NCI-H69 (cell line): ENCODE measurements at places on chromosomes 3 and 15.
A peak's percentile ranks its signal among the peaks of the same experiment; 100 is the strongest.

- DNase-seq: peak; percentile 10
These were observed 133.9 kb downstream of the LRRC28 start for GRCh38 chr15:99385005-99385669.

DNA sequence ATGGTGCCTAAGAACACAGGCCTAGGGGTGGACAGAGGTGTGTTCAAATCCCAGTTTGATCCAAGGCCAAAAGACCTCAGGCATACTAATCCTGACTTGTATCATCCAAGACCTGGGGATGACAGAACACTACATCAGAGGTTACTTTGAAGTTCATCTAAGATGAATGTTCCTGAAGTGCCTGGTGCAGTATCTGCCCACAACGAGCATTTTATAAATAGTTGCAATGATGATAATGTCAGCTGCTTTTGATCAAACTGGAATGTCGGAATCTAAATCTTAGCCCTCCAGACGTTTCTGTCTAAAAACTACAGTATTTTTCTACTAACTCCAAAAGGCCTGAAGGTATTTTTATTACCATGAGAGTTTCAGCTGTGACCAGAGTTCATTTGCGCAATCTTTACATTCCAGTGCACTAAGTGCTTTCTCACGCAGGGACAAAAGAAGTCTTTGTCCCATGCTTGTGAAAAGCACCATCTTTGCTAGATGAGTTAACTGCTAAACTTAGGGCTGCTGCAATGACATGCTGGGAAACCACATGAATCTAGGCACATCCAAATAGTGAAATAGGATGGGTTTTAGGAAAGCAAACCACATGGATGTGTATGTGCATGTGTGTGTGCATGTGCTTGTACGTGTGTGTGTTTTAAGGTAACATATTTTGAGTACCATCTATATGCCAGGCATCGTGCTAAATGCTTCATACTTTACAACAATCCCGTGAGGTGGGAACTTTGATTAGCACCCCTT, 18.1 kb downstream of the ANXA2 start:
- no peak for DNase-seq

- DNase-seq: no peak
These were observed 98.9 kb upstream of the CLSTN2 start for GRCh38 chr3:139835830-139836683.

- DNase-seq: no peak
These were observed 96.2 kb downstream of the ADAMTS9 start for GRCh38 chr3:64591615-64592014.

DNA sequence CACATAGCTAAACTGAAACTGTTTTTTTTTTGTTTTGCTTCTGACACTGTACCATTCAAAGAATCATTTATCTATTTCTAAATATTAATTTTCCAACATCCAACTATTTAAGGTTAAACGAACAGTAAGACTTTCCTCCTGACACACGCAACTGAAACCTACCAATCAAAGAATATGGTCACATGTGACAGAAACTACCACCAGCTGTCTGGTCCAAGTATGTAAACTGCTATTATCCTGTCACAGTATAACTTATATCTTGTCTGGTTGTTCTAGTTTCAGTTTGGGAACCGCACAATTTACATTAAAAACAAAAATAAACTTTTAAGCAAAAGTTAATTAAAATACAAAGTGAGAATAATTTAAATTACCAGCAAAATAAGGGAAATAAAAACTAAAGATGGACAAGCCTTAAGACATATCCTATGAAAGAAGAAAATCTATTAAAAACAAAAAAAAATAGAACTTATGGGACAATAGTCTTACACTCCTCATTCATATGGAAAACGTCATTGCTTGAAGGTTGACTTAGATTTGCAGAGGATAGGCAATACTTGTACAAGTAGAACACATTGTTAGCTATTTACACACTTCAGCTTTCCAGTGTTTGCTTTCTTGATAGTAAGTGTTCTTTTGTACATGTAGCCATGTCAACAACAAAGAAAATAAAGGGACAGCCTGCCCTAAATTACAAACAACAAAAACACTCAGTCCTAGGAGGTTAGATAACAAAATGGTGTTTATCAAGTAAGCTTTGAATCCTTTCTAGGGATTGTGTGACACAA, 26.8 kb upstream of the CHRM5 start:
- peak; percentile 13 for DNase-seq

DNA sequence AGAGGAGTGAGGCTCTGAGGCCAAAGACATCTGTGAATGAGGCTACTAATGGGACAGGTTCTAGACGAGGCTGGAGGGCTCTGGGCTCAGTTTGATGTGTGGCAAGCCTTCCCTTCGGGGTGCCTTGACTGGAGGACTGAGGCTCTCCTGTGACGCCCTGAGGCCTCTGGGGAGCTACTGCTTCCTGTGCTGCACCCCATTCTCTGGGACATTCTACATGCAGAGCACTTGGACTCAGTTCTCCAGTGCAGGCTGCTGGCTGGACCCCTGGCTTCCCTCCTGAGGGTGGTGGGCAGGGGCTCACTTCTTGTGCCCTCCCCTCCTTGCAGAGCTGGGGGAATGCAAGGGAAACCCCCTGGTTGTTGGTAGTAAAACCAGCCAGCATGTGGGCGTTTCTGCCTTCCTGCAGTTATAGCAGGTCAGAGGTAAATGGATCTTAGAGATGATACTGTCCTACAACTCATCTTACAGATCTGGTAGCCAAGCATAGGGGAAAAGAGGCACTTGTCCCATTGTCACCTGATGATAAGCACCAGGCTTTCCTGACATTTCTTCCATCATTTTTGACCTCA, 133.3 kb downstream of the CHDH start:
- DNase-seq: no peak

DNA sequence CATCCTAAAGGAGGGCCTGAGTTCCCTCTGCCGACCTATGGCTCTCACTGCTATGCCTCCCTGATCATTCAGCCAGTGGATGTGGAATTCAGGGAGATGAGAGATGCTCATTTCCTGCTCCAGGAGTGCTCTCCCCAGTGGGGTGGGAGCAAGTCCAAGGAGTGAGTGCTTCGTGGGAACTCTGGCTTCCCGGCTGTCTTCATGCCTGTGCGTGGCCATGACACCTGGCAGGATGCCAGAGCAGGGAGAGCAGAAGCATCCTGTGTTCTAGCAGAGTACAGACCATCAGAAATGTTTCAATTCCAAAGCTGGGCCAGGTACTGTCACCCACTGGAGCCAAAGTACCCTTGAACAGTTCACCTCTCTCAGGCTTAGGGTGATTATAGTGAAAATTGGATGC, 45.1 kb downstream of the APH1B start:
- peak; percentile 74 for DNase-seq

DNA sequence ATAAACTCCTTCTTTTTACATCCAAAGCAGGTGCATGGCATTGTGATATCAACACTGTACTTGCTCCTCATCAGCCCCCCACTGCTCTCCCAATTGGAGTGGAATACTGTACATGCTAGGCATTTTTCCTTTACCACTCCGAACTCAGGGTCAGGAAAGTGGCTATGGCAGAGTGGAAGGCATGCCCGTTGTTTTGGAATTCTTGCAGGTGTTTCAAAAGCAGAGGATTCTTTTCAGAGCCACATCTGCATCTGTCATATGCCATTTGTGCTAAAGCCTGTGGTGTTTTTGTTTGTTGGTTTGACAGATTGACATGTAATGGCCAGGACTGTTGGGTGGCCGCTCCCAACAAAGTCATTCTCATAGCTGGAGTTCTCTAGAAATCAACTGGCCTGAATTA, 41.7 kb downstream of the SOX2 start:
- DNase-seq: peak; percentile 91

GRCh38 chr3:195036974-195037373, 234.0 kb downstream of the XXYLT1 start:
- DNase-seq: no peak

DNA sequence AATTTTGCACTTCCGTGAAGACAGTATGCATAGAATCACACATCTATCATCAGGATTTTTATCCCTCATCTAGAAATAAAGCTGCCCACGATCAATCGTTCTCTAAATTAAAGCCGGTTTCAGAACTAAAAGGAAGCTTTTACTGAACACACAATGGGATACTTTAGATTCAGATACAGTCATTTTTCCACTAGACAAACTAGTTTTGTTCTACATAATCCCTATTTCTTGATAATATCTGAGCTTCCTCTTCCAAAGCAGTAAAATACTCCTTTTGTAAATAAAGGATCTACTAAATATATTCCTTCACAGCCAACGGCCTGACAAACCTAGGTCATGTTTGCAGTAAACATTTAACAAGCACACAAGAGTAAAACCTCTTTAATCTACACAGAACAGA, 2.0 kb upstream of the GANC start:
- DNase-seq: no peak

- DNase-seq: no peak
These were observed 100.7 kb downstream of the GALK2 start for GRCh38 chr15:49270541-49271421.

DNA sequence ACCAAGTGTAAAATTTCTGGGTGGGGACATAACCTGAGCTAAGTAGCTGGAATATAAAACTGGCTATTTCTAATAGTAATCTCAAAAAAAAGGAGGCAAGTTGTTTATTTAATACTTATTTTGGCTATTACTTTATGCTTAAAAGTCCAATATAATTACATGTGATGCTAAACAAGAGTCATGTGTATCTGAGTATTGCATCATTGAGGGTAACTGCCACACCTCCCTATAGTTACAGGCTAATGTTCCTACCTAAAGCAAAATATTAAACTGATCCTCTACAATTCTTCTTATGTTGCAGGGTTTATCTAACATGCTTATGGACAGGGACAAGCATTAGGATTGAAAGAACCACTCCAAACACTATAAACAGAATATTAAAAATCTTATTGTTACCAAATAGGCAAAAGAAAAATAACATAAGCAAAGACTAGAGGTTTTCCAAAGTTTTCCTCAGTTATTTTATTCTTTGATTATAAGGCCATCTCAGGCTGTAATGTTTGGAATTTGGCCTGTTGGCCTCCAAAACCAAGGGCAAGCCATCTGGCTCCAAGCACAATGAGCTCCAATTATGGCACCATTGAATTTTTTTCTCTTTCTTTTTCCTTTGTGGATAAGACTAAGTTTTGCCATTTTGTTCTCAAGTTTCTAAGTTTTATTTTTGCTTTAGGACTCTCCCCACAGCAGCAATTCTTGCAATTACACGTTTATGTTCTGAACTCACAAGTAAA, 75.8 kb upstream of the ABI3BP start:
- DNase-seq: no peak

DNA sequence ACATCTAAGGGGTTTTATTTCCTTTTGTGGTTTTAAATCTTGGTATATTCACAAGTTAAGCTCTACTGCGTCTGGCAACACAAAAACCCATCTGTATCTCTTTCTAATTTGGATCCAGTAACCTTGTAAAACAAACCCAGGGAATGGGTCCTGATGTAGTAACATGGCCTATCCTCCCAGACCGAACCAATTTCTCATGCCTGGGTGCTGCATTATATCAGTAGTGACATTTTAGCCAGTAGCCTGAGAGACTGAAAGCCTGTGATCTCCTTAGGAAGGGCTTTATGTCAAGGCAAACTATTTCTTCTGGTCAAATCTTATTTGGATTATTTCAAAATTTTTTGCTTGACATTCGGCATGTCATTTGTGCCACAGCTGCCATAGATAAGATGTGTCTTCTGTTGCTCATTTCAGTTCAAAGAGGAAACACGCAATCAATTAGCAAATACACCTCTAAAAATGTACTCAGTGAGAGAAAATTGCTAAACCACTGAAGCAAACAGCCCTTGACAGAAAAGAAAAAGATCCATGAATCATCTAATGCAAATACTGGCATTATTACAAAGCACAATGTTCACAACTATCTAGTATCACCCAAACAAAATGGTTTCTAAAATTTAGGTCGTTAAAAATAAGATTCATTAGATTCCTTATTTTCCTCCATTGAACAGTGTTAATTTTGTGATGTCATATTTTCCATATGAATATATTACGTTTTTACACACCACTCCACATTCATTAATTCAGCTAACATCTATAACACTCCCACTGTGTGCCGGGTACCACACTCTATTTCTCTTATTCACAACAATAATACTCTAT, 4.0 kb downstream of the NPTN start:
- peak; percentile 35 for DNase-seq

GRCh38 chr3:29701326-29701983, 420.6 kb downstream of the RBMS3 start:
- DNase-seq: no peak

GRCh38 chr15:73368301-73369136, at the start of gene HCN4:
TSS of gene HCN4 (minus strand) at chr15:73368958. CDS start at chr15:73368270, 688 bp downstream.
- DNase-seq: peak; percentile 40

- peak; percentile 85 for DNase-seq
These were observed 980 bp upstream of the RAB27A start for GRCh38 chr15:55290528-55291057.

GRCh38 chr15:92074646-92075045, 221.1 kb downstream of the SLCO3A1 start:
- peak; percentile 30 for DNase-seq

GRCh38 chr3:98058244-98058960, 23.3 kb upstream of the GABRR3 start:
- DNase-seq: no peak

GRCh38 chr3:98013411-98014267, 21.5 kb downstream of the GABRR3 start:
- peak; percentile 90 for DNase-seq

DNA sequence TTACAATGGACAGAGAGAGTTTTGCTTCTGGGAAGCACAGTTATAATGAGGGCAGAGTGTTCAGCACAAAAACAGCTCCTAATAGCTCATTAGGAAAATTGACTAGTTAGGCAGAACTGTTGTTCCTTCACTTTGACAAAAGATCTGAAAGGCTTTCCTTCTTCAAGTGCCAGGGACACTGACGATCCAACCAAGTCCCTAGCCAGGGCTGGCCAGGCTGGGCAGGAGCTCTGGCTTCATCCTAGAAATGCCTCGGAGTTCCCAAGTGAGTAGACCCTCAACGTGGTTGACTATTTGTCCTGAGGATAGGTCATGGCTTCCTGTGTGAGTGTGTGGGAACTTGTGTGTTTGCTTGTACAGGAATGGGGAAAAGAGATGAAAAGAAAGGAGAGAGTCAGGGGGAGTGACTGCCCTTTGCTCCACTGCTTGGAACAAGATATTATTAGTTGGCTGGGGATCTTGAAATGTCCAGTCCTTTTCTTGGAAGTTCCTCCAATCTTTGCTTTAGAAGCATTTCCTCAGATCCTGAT, 617.9 kb downstream of the NTRK3 start:
- no peak for DNase-seq

- DNase-seq: no peak
These were observed 27.0 kb downstream of the ARL14 start for GRCh38 chr3:160703974-160704373.

DNA sequence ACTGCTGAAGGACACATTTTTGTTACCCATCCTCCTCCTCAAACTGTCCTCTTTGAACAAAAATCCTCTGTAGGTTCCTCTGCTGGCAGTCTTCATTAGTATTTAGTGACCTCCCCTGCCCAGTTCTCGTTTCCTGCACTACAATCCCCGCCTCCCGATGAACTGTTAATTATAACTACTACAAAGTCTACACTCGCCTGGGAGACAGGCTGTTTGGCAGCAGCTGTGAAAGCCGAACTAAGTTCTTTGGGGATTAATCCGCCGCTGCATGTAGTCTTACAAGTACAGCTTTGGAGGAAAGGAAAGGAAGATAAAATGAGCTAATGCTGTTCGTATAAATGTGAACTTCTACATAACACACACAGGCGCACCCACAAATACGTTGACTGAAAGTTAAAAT, 160.0 kb upstream of the WNT5A start:
- peak; percentile 16 for DNase-seq
